ENCODE measurements at places on chromosomes 7 and 10.
A peak's percentile ranks its signal among the peaks of the same experiment; 100 is the strongest.

DNA sequence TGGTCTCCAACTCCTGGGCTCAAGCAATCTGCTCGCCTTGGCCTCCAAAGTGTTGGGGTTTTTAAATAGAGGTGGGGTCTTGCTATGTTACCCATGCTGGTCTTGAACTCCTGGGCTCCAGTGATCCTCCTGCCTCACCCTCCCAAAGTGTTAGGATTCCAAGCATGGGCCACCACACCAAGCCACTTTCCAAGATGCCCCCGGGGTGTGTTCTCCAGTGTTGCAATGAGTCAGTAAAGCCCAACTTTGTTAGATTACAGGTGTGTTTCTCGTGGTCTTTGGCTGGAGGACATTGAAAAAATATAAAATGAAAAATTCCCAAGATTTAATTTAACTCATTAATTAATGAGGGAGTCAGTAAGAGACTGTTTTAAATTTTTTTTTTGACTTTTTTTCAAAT is 29.2 kb downstream of the TACR2 start:
- DNase-seq: no peak

GRCh38 chr10:120460776-120461175 is 3.7 kb downstream of the PLPP4 start:
- DNase-seq: no peak

GRCh38 chr7:100211342-100211780 is 8.4 kb upstream of the PVRIG start:
- DNase-seq: no peak

DNA sequence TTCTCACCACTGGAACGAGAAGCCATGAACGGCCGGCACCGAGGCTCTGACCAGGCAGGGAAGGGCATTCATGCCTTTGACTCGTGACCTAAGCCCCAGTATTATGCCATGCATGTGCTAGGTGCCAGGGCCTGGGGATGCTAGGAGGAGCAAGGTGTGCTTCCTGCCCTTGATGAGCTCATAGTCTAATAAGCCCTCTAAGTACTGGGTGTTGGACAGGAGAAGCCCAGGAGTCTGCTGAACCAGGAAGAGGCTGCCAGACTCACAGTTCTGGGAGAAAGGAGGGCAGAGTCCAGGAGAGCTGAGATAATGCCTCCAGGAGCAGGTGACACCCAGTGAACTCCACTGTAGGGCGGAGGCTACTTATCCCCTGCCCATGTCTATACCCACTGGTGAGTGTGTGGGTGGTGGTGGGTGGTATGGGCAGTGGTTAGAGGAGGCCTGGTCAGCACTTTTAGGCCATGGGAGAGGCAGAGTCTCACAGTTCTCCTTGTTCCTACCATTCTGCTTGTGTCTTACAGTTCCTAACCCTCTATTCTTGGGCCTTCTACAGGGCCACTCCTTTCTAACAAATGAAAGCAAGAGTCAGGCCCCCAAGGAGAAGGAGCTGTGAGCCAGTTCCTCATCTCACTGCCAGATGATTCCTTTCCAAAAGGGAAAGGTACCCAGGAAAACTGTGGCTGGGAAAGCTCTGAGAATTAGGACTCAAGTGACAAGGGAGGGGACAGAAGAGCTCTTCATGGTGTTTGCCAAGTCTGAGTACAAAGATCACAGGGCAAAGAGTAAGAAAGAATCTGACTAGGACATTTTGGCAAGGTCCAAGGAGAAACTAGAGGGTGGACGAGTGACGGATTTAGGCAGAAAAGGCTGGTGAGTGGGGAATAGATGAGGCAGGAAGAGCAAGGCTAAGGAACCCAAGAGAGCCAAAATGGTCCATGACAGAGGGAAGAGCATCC is 3.6 kb upstream of the MXI1 start:
- no peak for DNase-seq

GRCh38 chr10:127937069-127937468 is 30.2 kb downstream of the PTPRE start:
- DNase-seq: no peak

GRCh38 chr10:33240931-33241330 is 93.5 kb downstream of the NRP1 start:
- DNase-seq: no peak

DNA sequence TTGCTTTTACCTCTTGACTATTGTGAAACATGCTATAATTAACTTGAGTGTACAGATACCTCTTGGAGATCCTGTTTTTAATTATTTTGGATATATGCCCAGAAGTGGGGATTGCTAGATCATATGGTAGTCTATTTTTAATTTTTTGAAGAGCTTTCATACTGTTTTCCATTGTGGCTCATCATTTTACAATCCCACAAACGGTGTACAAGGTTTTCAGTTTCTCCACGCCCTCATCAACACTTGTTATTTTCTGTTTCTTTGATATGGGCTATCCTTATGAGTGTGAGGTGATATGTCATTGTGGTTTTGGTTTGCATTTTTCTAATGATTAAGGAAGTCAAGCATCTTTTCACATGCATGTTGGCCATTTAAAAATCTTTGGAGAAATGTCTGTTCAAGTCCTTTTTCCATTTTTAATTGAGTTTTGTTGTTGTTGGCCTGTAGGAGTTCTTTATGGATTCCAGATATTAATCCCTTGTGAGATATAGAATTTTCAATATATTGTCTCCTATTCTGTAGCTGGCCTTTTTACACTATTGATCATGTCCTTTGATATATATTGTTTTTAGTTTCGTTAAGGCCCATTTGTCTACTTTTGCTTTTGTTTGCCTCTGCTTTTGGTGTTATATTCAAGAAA is 7.5 kb downstream of the AGK start:
- DNase-seq: no peak

DNA sequence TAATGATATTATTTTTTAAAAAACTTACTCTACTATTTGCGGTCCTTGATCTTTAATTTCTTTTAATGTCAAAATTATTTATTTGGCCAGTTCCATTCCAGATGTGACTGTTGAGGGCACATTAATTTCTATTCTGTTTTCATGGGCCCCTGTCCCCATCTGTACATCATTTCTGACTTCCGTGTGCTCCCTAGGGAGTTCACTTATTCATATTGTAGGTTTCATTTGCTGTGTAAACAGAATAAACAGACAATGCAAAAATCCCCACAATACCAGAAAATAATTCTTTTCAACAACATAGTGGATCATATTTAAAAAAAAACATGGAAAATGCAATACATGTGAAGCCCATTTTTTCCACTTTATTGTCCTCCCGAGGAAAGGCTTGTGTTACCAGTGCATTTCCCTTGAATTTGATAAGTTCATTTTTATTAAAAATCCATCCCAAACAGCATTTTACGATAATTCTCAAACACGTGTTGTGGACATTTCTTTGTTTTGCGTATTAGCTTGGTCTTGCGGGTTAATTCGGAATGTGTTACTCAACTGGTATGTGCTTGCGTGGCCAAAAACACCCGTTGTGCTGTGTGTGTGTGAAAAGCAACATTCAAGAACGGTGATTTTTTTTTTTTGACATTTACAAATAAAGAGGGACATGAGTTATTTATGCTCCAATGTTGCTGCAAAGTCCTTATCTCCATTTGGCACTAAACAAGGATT is 138.4 kb downstream of the MGMT start:
- no peak for DNase-seq

GRCh38 chr10:114544045-114544659 is 113.9 kb downstream of the ABLIM1 start:
- DNase-seq: peak; percentile 48

GRCh38 chr10:114352653-114353298 is 51.5 kb downstream of the AFAP1L2 start:
- no peak for DNase-seq

DNA sequence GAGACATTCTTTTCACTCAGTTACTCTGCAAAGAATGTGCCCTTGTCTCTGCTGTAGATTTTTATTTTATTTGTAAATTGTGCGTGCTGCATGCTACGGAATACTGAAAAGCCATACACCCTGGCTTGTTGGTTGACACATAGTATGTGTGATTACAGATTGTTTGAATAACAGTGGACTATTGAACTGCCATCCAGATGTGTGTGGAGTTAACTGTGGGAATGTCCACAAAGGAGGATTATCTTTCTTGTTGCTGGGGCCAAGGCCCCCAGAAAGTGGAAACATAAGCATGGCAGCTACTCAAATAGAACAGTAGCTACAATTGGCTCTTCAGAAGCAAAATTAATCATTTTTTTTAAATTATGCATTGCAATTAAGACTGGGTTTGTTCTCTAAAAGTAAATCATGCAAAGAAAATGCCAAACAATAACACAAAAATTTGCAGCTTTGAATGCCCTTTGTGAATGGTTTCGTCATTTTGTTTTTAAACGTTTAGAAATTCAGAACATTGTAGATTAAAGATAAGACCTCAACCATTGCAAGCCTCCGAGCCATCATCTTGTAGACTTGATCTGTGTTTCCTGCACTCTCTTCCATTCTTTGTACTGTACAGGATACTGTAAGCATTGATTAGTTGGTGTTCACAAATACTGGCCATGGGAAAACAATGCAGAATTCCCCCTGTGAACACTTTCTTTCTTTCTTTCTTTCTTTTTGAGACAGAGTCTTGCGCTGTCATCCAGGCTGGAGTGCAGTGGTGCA is 210.3 kb upstream of the TCF7L2 start:
- no peak for DNase-seq

DNA sequence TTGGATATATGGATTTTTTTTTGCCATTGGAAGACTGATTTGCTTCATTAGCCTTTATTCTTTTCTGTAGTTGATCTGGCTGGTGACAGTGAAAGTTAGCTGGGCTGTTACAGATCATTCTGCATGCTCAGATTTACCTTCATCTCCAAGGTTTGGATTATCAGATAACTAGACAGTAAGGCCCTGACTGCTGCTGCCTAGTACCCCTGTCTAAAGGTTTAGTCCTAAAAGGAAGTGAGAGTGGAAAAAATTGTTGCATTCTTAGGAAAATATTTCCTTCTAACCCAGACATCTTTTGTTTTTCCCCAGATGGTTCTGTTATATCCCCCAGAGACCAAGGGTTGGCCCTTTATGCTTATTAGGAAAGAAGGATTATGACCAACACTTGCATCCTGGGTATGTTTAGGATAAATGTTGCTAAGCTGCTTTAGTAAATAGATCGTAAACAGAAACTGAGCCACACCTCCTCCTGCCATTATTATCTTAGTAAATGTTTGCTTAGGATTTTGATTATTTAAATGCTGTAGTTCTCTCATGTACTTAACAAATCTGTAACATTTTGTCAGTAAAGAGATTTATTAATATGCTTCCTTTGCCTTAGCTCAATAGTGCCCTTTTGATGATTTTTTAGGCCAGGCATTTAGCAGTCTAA is 44.4 kb downstream of the MCU start:
- no peak for DNase-seq

- no peak for DNase-seq
These were observed 5.2 kb downstream of the GOT1 start for GRCh38 chr10:99425204-99425603.

DNA sequence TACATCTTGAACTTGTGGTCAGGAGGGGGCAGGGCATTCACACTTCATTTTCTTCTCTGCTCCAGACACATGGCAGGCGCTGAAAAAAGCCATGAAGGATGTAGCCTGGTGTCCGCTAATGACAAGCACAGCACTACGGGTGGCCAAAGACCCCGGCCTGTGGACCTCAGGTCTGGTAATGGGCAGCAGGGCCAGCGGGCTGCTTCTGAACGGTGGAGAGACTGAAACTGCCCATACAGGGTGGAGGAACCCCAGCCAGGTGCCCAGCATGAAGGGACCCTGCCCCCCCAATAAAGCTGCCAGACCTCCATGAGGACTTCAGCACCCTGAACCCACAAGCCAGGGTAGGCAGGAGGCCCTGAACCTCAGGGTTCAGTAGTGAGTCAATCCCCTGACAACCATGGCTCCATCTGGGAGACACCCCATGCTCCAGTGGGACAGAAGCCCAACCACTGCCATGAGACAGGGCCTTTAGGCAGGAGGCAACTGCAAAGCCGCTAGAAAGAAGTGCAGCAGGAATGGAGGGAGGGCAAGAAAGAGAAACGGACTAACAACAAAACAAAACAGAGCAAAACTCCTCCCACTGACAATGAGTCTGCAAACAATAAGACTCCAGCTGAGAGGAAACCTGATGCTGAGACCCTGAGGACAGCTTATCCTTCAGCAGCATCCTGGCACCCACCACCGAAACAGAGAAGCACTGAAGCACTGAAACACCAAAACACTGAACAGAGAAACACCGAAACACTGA is 140.2 kb upstream of the PPP2R2D start:
- DNase-seq: no peak

DNA sequence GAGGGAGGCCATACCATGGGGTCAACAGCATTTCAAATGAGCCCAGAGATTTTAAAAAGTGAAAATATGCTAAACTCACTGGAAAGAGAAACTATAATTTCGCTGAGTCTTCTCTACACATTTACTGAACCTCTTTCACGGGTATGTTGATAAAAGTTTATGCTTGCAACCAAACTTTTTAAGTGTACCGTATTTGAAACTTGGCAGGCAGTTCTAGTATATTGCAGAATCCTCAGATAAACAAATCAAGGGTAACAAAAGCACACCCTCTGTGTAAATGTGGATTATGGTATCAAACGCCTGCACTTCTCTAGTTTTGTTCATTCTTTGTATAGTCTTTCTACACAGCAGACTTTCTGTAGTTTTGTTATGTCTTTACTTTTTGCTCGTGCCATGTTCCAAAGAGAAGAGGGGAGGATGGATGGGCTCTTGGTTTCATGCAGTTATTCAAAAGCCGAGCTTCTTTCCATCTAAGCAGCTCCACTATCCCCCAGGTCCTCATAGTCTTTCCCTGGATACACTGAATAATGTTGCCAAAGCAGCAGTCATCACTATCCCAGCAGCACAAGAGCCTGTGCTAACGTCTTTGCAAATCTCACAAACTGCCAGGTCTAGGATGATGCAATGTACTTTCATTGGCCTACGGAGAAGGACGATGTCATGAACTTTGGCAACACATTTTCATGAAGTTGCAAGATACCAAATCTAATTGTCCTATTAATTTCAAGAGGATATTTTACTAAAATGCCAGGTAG is 131.2 kb downstream of the MPP7 start:
- no peak for DNase-seq

- no peak for DNase-seq
These were observed 41.8 kb downstream of the FAM20C start for GRCh38 chr7:234051-234707.

GRCh38 chr7:55962014-55962413 is 2.4 kb upstream of the NIPSNAP2 start:
- no peak for DNase-seq

DNA sequence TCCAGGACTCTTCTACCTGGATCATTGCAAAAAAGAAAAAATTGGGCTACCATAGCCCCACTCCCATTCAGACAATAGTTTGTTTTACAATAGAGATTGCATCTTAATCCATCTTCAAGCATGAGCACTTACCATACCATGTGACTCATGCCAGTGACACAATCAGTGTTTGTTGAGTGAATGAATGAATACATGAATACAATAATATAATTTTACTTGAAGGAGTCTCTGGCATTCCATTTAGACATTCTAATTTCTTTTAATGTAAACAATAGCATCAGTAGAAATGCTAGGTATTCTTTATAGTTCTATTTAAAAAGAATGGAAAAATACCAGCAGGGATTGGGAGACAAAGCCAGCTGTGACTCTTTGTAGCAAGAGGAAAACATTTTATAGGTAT is 141.6 kb upstream of the AKR1E2 start:
- no peak for DNase-seq

- DNase-seq: no peak
These were observed 2.4 kb downstream of the TRA2A start for GRCh38 chr7:23529262-23529859.
